CD4-positive, alpha-beta memory T cell (primary cell): ENCODE measurements at places on chromosomes 5 and 9. TPM values are rescaled to one million over a fixed set of nuclear protein-coding genes. Genes with fewer than 3 reads are reported as not detected.

Gene HINT2
- 22.9 TPM for total RNA-seq

Gene CER1
- total RNA-seq, result not detected

Gene MARCHF3
- 3.2 TPM for total RNA-seq

Gene HMMR
- total RNA-seq, result 0.15 TPM

Gene HARS2
- total RNA-seq, result 67.5 TPM

Gene PTPN3
- total RNA-seq, result not detected
